ENCODE measurements at places on chromosomes 1 and 21.

GRCh38 chr1:53738205-53739108 is 507 bp downstream of the GLIS1 start:
- DNase-seq, result no peak

DNA sequence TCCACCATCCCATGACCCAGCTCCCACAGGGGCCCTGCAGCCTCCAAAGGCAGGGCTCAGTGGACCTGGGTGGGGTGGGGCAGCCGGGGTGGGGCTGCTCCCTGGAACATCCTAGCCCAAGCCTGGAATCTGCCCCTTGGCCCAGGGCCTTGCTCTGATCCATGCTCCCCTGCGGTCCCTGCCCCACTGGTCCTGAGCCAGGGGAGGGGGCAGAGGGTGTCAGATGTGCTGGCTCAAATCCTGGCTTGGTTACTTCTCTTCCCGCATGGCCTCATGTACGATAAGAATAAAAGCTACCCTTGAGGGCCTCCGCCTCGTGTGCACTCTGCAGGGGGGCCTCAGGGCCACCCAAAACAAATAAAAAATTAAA is 819 bp downstream of the SLC25A34 start:
- no peak for DNase-seq

DNA sequence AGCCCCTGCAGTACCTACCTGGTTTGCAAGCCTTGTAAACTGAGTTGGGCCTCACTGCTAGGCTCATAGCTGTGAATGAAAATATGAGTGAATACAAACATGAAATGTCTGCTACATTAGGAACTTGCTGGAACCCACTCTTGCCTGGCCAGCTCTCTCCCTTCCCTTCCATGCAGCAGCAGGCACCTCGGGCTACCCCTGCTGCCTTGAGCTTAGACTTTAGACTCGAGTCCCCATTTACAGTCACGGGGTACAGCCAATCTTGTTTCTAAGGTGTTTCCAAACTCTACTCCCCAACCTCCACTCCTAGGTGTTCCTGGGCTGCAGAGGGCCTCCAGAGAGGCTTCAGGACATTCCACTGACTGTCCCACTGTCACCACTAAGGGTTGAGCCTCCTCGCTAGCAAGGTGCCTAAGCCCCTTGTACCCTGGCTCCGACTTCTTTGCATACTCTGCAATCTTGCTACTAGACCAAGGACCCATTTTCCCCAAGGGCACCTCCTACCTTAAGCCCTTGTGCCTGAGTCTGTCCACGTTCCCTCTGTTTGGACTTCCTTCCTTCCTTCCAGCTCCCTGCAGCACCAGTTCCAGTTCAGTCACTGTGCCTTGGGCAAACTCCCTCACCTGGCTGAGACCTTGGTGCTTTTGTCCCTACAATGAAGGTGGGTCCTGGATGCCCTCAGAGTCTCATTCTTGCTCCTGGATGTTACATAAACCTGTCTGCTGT is 36.9 kb downstream of the CDK18 start:
- no peak for DNase-seq

DNA sequence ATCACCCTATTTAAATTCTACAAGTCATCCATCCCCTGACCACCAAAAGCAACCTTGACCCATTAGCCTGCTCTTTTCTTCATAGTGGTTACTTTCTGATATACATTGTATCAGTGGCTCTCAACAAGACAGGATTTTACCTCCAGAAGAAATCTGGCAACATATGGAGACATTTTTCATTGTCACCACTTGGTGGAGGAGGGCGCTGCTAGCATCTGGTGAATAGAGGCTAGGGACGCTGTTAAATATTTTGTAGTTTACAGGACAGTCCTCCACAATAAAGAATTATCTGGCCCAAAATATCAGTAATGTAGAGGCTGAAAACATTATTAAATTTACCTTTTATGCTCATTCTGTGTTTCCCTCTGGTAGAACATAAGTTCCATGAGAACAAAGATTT is 6.1 kb downstream of the HSPA13 start:
- no peak for DNase-seq

DNA sequence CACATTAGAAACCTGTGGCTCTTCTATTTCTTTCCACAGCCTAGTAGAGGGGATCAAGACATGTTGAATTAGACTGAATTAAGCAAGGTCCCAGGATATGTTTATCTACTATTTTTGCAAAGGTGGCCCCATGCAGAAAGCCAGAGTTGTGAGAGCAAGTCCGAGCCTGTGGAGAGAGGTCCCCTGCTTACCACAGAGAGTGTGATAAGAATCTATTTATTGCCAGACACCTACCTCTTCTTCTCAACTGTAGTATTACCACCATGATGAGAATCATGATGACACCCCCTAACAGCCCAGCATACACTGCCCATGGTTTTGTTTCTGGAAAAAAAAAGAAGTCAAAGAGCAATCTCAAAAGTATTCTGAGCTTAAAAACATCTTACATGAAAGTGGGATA is 23.0 kb downstream of the SLAMF1 start:
- DNase-seq, result no peak

GRCh38 chr1:30386156-30386926 is 337.0 kb downstream of the MATN1 start:
- DNase-seq, result no peak

GRCh38 chr21:41536827-41537103 is 28.8 kb upstream of the TMPRSS2 start:
- DNase-seq, result no peak

GRCh38 chr1:67544921-67545320 is 114.7 kb upstream of the SERBP1 start:
- no peak for DNase-seq

DNA sequence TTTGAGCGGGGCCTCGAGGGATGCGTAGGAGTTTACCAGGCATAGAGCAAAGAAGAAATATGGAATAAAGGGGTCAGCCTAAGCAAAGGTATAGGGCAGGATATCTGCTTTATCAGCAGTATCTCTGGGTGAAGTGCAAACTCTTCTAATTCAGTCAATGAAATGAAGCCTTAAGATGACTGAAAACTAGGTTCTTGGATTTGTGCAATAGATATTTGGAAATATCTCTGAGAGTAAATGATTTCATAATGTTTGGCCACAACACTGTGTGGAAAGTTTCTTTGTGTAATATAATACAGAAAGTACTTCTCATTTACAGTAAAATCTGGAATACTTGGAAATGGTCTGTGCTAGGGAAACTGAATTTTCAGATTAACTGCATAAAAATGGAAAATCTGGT is 26.1 kb downstream of the KCNJ15 start:
- DNase-seq, result no peak

GRCh38 chr1:199723250-199723956 is 304.1 kb upstream of the NR5A2 start:
- no peak for DNase-seq

GRCh38 chr1:154896771-154897286 is 26.7 kb upstream of the KCNN3 start:
- DNase-seq, result no peak

GRCh38 chr21:28489162-28489561 is 503.5 kb downstream of the LTN1 start:
- DNase-seq, result no peak

DNA sequence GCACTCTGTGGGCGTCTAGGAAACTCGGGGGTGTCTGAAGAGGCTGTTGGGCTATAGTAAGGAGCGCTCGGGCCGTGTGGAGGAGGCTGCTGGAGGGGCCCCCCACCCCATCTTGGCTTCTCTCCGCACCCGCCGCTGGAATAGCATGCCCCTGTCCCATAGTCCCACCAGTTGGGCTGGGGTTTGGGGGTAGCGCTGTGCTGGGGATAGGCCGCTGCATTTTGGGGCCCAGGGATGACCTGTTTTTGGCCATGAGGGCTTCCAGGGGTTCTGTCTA is 511 bp downstream of the EFNA3 start:
- no peak for DNase-seq

DNA sequence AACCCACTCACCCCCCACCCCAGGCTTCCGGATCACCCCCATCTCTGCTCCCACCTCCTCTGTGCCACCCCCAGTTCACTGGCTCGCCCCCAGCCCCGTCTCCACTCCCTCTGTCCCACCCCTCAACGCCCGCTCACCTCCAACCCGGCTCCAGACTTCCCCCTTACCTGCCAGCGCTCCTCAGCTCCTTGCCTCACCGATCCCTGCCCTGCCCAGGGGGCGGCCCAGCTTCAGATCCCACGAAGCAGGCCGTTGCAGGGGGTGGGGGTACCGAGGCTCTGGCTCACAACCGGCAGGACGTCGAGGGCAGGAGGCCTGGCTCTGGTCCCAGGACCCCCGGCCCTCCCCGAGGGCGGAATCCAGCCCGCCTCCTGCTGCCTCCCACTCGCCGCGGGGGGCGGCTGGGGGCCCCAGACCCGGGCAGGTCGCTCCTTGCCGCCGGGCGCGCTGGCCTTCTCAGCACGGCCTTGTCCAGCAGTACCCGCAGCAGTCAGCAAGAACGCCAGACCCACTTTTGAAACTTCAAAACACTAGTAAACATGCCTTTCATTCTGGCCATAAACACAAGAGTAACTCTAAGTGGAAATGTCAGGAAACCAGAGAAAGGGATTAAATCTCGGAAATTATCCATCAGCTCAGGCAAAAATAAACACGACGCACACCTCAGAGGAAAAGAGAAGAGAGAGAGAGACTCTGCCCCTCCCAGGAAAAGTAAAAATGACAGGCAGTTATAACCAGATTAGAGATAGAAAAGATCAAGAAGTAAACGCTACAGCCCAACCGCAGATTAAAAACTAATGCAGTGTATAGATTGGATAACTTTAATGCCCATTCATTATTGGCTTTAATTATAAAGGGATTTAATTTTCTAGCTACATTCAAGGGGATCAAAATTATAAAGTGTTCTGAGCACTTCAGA is 1.0 kb upstream of the FAM89A start:
- no peak for DNase-seq

DNA sequence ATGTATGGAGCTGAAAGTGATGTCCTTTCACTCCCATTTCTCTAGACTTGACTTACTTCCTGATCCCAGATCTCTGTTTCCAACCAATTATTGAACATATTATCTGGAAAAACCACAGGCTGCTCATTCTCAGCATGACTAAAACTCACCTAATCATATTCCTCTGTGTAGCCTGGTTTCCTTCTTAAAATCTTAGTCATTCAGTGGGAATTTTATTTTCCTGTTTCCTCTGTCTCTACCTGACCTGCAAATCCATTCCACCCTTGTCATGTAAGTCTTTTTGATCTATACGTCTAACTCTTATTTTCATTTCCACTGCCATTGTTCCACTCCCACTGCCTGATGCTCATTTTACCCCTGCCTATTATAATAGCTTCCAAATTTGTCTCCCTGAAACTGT is 67.9 kb upstream of the APOBEC4 start:
- DNase-seq, result no peak

- no peak for DNase-seq
These were observed 14.4 kb upstream of the ZFP69B start for GRCh38 chr1:40435876-40436275.

- DNase-seq, result no peak
These were observed 10.4 kb upstream of the PPT1 start for GRCh38 chr1:40107290-40107959.

DNA sequence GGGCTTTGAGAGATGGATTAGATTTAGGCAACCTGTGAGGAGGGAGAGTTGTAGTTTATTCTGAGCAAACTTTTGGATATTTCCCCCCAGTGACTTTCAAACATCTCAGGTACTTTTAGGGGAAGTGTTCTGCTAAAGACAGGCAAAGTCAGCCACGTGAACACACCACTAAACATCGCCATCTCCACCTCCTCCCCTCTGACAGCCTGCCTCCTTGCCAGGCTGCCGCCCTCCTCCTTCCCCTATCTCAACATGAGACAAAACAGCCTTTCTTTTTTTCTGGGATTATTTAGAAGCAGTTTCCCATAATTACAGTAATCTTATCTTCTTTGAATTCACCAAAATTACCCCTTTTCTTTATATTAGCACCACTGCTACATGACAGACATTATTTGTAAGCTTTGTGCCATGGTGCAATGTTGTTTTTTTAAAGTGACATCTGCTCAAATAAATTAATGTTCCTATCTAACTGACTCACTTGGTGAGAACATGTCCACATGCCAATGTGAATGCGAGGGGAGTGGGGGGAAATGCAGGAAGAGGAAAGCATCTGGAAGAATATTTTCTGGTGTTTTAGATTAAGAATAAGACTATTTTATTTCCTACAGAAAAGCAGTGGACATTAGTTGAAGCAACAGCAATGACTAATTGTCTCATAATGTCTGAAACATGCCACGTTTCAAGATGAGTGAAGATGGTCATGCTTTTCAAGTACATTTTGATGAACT is 147.8 kb upstream of the ATP1B1 start:
- DNase-seq, result no peak

- DNase-seq, result no peak
These were observed 579.6 kb downstream of the USP25 start for GRCh38 chr21:16309250-16309971.

DNA sequence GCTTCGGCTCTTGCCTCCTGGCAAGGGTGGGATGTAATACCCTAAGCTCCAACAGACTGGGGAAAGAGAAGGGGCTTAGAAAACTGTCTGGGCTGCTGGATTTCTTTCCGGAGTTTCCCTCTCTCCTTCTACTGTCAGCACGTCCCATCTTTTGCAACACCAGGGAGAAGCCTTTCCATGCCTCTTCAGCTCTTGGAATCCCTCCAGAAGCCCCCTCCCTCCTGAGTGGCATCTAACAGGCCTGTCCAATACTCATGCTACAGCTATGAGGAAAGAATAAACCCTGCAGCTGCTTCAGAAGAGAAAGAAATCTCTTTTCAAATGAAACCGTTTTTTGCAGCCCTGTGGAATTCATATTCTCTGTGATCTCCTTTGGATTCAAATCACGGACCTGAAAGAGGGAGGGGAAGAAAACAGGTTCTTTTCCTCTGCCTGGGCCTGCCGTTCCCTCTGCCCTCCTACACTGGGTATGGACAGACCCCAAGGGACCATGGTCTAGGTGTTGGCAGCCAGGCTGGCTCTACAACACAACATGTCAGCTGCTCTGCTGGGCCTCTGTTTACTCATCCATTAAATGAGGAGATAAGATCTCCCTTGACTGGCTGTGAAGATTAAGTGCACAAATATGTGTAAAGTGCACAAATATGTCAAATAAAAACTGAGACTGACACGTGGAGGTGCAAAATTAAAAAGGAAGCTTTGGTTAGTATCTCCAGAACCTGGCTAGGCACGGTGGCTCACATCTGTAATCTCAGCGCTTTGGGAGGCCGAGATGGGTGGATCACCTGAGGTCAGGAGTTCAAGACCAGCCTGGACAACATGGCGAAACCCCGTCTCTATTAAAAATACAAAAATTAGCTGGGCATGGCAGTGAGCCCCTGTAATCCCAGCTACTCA is 6.0 kb upstream of the CAPN2 start:
- no peak for DNase-seq

- no peak for DNase-seq
These were observed 65.1 kb upstream of the DPT start for GRCh38 chr1:168794057-168794456.

DNA sequence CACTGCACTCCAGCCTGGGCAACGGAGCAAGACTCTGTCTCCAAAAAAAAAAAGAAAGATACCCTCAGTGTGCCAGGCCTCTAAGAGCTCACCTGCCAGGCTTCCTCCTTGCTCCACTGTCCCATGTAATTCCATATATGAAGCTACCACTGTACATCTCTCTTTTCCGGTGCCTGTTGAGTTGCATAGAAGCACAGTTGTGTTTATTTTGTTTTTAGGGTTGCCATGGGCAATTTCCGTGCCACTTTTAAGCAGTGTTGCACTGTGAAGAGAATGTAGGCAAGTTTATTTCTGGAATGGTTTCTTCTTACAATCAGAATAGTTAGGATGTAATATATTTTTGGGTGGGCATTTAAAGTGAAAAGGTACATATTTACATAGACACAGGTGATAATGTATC is 23.3 kb downstream of the MR1 start:
- no peak for DNase-seq

- DNase-seq, result no peak
These were observed 31.1 kb downstream of the MEGF6 start for GRCh38 chr1:3580231-3580630.

- no peak for DNase-seq
These were observed 742.0 kb downstream of the ADGRL2 start for GRCh38 chr1:82542766-82543165.

- DNase-seq, result no peak
These were observed 88.8 kb upstream of the GPR52 start for GRCh38 chr1:174358786-174359453.
